ENCODE measurements at places on chromosomes 6 and 20.

- DNase-seq, result no peak
These were observed 277.4 kb upstream of the CNR1 start for GRCh38 chr6:88443554-88443953.

- no peak for DNase-seq
These were observed 107.6 kb downstream of the THBS2 start for GRCh38 chr6:169145991-169146501.

DNA sequence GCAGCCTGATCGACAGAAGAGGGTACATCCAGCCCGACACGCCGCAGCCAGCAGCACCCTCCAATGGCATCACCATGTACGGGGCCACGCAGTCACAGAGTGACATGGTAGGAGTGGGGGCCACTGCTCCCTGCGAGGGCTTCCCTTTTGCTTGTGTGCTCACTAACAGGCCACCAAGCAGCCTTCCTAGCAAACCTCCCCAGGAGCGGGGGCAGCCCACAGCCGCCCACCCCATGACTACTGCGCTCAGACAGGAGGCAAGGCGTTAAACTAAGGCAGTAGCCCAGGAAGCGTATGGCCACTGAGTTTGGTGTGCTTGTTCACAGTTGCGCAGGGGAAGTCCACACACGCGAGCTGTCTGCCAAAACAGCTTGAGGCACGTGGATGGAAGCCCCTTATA lies 169.5 kb upstream of the SNX9 start:
- no peak for DNase-seq

DNA sequence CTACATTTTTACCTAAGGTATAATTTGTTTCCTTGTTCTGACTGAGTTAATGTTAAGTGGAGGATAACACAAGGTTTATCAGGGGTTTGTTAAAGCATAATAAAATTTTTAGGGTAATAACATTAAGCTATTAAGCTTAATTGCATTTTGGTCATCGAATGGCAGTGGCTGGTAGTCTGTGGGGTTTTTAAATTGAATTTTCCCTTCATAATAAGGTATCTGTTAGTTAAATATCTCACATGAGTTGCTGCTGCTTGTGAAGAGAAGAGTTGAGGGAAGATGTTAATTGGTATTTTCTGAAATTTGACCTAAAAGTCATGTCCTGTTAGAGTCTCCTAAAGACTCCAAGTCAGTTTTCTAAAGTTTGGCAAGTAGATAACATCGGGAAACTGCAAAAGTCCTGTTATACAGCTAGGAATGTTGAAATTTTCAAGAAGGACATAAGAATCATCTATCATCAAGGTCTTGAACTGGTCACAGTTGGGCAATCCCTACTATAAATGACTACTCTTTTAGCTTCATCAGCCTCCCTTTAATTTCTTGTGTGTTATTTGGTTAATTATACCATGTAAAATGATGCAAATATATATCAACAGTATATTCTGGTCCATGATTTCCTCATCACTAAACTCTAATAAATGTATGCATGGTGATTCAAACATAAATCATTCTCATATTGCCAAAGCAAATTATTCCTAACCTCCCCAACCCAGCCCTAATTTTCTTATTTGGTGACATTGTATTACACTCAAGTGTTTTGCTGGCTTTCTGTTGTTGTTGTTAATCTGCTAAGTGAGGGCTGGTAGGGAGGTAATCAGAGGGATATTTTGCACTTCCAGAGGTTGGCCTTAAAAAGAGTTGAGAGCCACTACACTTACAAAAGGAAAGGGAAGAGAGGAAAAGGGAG lies 64.0 kb downstream of the MAP3K5 start:
- no peak for DNase-seq

- no peak for DNase-seq
These were observed 62.7 kb downstream of the FARS2 start for GRCh38 chr6:5323979-5324378.

GRCh38 chr6:17987447-17987696 lies at the start of gene KIF13A:
TSS of gene KIF13A (minus strand) at chr6:17987635. CDS start at chr6:17987463, 172 bp downstream.
- DNase-seq, result peak; percentile 4

- no peak for DNase-seq
These were observed 65.8 kb upstream of the SOX4 start for GRCh38 chr6:21527731-21528130.

DNA sequence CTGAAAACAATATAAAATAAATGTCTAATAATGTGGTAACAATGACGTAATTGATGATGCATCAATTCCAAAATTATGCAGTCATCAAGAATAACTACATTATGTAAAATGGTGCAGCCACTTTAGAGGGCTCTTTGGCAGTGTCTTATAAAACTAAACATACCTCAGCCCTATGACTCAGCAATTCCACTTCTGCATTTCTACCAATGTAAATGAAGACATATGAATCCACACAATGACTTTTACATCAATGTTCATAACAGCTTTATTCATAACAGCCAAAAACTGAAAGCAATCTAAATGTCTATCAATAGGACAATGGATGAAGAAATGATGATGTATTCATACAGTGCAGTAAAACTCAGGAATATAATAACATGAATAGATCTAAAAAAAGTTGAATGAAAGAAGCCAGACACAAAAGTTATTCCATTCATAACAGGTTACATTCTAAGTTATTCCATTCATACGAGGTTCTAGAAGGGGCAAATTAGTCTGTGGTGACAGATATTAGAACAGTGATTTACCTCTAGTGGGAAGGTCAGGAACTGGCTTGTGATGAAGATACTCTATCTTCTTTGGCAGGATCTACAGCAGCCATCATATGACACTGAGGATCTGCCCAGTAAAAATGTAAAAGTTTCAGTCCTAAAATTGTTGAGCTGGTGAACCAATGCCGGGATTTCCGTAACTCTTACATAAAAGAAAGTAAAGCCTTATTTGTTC lies 396.1 kb downstream of the PLCB1 start:
- DNase-seq, result no peak

- no peak for DNase-seq
These were observed 219.5 kb upstream of the JAG1 start for GRCh38 chr20:10893321-10893720.

DNA sequence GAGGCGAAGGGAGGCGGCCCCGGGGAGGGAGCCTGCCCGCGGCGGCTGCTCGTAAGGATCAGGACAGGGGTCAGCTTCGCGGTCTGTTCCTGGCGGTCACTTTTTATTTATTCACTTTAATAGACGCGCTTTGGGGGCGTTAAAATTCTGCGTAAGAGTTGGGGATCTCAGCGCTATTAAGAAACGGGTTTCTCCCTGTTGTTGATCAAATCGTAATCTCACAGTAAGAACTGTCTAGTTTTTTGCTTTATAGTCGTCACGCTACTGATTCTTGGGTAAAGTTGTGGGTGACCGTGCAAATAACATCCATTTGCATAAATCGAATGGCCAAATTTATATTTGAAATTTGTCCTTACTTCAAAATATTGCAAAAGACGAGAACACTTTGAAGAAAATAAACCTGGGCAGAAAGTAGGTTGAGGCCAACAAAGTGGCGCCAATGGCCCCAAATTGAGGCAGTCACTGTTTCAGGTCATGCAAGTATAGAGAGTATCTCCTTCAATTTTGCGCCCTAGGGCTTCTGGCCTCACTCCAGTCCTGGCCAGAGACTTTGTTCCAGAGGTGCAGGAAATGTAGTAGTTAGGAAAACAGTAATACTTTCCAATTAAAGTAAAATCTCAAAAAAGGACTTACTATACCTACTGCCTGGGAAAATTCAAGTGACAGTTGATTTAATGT lies 963 bp upstream of the RMND1 start:
- no peak for DNase-seq

GRCh38 chr20:62646851-62647520 lies 4.7 kb downstream of the SLCO4A1 start:
- no peak for DNase-seq

- DNase-seq, result no peak
These were observed 21.1 kb upstream of the IPCEF1 start for GRCh38 chr6:154377726-154378125.
